ENCODE measurements at places on chromosomes 16 and 17.

GRCh38 chr17:43024407-43025289 lies at the start of gene RND2:
TSS of gene RND2 (plus strand) at chr17:43025231. CDS start at chr17:43025348, 117 bp downstream.
- H3K36me3 ChIP-seq = no peaks in the 10 kb centered on the region
- DNase-seq = peak; percentile 89

DNA sequence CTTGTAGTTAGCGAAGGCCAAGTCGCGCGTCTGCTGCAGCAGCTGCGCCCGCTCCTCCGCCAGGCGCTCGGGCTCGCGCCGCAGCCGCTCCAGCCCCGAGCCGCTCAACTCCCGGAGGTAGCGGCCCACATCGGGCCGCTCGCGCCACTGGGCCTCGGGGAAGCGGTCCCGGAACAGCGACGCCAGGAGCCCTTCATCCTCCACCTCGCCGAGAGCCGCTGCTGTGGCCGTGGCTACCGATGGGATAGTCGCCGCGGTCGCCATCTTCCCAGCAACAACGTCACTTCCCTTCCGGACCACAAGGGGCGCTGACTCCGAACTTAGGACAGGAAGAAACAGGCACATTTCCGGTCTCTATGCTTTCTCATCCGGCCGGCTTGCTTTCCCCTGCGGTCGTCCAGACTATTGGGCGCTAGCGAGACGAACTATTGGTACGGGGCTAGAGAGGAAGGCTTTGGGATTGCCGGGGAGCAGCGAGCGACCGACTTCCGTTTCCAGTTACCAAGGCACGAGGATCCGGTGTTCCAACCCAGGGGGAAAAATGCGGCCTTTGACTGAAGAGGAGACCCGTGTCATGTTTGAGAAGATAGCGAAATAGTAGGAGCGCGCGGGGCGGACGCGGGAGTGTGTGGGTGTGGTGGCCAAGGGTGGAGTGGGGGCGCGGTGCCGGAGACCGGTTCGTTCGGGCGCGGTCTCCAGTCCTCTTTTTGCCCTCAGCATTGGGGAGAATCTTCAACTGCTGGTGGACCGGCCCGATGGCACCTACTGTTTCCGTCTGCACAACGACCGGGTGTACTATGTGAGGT lies at the start of the genes COG8 and NIP7:
Gene COG8, minus strand, starts transcription at position 276 of the 806 bp plus-strand sequence. Its CDS starts 12 bp downstream, at position 264.
Gene NIP7, plus strand, starts transcription at position 484 of the 806 bp plus-strand sequence. Its CDS starts 58 bp downstream, at position 542.
- peak within 1 kb of the TSS; percentile 68 for H3K4me3 ChIP-seq
- no peaks in the 10 kb centered on the region for H3K27me3 ChIP-seq
- peak; percentile 94 for DNase-seq
- peak within 1 kb of the TSS; percentile 88 for H3K27ac ChIP-seq

GRCh38 chr17:8954339-8954738 lies 11.2 kb downstream of the PIK3R5 start:
- no peak for DNase-seq
- H3K4me1 ChIP-seq = no peaks in the 10 kb centered on the region
- H3K27me3 ChIP-seq = no peaks in the 10 kb centered on the region
- H3K27ac ChIP-seq = no peak overlapping the region
- no peak overlapping the region for H3K4me3 ChIP-seq

DNA sequence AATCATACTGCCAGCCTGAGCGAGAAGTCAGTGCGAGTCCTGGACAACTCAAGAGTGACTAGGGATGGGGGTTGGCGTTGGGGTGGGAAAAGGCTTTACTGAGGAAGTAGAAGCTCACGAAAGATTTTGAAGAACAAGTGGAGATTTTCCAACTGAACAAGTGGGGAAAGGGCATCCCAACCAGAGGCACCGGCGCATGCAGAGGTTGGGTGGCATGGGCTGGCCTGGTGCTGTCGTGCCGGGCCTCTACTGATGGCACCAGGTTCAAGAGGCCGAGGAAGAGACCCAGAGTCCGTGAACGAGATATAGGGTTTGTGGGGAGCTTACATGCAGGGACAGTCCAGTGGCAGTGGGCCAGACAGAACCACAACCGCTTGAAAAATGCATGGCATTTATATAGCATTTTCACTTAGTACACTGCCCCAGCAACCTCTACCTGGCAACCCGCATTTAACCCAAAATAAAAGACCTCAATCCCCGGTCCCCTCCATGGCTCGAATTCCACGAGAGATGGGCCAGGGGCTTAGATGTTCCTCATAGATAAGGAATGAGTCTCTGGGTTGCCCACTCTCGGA lies 7.7 kb upstream of the ITGA3 start:
- no peaks in the 10 kb centered on the region for H3K4me1 ChIP-seq
- DNase-seq = no peak
- H3K27ac ChIP-seq = no peak overlapping the region
- H3K4me3 ChIP-seq = no peak overlapping the region

DNA sequence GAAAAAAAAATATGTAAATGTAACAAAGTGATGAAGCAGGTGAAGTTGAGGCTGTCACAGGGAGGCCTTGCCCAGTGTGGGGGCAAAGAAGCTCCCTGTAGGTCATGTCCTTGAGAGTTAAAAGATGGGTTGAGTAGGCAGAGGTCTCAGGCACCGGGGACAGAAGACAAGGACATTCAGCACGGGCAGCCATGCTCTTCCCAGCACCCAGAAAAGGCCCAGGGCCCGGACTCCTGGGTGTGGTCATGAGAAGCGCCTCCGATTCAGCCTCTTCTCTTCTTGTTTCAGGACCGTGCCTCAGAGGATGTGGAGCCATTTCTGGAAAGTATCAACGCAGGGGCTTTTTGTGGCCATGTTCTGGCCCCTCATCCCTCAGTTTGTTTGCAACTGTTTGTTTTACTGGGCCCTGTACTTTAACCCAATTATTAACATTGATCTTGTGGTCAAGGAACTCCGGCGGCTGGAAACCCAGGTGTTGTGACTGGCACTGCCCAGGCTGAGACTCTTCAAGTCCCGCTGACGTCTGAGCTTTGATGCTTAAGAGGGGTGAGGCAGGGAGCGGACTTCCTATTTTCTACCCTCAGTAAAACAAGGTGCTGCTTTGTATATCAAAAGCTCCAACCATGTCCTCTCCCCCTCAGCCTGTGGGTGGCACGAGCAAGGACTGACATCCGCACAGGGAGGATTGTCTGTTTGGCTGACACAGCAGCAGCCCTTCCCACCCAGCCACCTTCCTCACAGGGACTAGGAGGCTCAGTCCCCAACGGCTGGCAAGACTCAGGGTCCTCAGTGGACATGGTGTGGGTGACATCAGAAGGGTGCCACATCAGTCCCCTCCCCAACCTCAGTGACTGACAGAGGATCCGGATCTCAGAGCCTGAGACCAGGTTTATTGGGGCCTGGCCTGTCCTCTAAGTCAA lies 26.5 kb downstream of the PLA2G10 start:
- peaks cover 7% of the 10 kb centered on the region for H3K36me3 ChIP-seq
- H3K4me3 ChIP-seq = no peak overlapping the region

DNA sequence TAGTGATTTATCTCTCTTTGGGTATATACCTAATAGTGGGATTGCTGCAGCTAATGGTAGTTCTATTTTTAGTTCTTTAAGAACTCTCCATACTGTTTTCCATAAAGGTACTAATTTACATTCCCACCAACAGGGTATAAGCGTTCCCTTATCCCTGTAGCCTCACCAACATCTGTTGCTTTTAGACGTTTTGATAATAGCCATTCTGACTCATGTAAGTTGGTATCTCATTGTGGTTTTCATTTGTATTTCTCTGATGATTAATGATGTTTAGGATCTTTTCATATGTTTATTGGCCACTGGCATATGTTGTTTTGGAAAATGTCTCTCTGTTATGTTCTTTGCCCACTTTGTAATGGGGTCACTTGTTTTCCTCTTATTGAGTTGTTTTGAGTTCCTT lies 88.5 kb upstream of the ZNF267 start:
- no peak overlapping the region for H3K27ac ChIP-seq
- no peak overlapping the region for H3K4me3 ChIP-seq
- H3K36me3 ChIP-seq = no peaks in the 10 kb centered on the region
- H3K27me3 ChIP-seq = no peaks in the 10 kb centered on the region

GRCh38 chr16:83723901-83724300 lies 83.9 kb upstream of the HSBP1 start:
- H3K4me3 ChIP-seq = no peak overlapping the region
- H3K27me3 ChIP-seq = no peaks in the 10 kb centered on the region
- H3K36me3 ChIP-seq = no peaks in the 10 kb centered on the region
- H3K4me1 ChIP-seq = no peaks in the 10 kb centered on the region

DNA sequence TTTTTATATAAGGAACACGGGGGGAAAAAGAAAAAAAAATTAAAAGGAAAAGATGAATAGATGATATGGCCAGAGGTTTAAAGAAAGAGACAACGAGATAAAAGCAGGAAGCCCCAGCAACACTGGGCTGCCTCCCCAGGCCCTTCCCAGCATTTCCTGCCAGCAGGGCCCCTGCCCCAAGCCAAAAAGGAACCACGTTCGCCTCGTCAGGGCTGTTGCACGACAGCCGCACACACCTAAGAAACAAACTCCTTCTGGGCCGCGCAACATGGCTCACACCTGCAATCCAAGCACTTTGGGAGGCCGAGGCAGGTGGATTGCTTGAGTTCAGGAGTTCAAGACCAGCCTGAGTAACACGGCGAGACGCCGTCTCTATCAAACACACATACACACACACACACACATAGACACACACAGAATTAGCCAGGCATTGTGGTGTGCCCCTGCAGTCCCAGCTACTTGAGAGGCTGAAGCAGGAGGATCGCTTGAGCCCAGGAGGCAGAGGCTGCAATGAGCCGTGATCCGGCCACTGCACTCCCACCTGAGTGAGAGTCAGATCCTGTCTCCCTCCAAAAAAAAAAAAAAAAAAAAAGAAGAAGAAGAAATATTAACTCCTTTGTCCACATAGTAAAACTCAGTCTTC lies 83.0 kb downstream of the ANKRD11 start:
- peaks cover 3% of the 10 kb centered on the region for H3K4me1 ChIP-seq
- H3K27ac ChIP-seq = no peak overlapping the region
- no peaks in the 10 kb centered on the region for H3K27me3 ChIP-seq
- no peak for DNase-seq
- H3K36me3 ChIP-seq = no peaks in the 10 kb centered on the region

- H3K4me3 ChIP-seq = no peak overlapping the region
Observed at GRCh38 chr17:61251939-61252865, 147.4 kb upstream of the TBX2 start.

DNA sequence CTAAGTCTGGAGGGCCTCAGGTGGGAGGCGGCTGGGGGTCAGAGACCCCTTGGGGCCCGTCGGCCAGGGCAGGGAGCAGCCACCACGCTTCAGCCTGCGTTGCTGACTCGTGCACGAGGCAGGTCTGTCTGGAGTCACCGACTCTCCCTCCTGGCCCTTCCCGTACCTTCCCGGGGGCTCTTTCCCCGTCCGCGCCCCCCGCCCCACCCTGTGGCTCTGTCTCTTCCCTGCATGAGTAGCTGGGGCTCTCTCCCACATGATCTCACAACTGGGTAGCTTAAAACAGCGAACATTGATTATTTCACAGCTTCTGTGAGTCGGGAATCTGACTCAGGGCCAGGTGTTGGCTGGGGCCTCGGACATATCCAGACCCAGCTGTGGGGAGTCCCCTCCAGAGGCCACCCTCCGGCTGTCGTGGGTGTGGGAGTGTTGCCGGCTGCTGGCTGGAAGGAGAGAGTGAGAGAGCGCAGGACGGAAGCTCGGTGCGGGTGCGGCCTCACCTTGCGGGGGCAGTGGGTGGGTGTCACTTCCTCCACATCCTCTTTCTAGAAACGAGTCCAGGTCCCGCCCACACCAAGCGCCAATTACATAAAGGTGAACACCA lies 17.3 kb downstream of the BAHCC1 start:
- no peak for DNase-seq
- H3K4me3 ChIP-seq = no peak overlapping the region
- no peaks in the 10 kb centered on the region for H3K36me3 ChIP-seq
- no peaks in the 10 kb centered on the region for H3K27me3 ChIP-seq
- no peak overlapping the region for H3K27ac ChIP-seq

DNA sequence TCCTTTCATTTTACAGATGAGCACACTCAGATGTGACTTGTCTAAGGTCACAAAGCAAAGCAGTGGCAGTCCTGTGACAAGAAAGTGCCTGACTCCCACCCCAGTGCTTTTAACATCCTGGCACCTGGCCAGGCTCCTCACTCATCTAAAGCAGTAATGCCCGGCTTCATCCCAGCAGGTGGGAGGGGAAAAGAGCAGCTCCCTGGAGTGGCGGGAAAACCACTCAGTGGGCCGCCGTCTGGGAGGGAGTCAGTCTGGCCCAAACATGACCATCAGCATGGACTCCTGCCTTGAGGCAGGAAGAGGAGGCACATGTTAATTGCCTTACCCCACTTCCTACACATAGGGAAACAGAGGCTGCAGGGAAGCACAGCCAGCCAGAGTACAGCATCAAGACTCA lies 2.6 kb downstream of the PCGF2 start:
- H3K4me3 ChIP-seq = no peak overlapping the region
- H3K27ac ChIP-seq = peak overlapping the region; percentile 93
- H3K36me3 ChIP-seq = no peaks in the 10 kb centered on the region
- H3K27me3 ChIP-seq = no peaks in the 10 kb centered on the region

GRCh38 chr16:8330761-8331160 lies 259.6 kb downstream of the TMEM114 start:
- H3K36me3 ChIP-seq = no peaks in the 10 kb centered on the region
- no peaks in the 10 kb centered on the region for H3K27me3 ChIP-seq
- DNase-seq = no peak

GRCh38 chr16:72474501-72475123 lies 302.7 kb upstream of the PMFBP1 start:
- H3K27ac ChIP-seq = no peak overlapping the region
- no peaks in the 10 kb centered on the region for H3K4me1 ChIP-seq
- no peak overlapping the region for H3K4me3 ChIP-seq
- DNase-seq = no peak
- H3K27me3 ChIP-seq = no peaks in the 10 kb centered on the region

DNA sequence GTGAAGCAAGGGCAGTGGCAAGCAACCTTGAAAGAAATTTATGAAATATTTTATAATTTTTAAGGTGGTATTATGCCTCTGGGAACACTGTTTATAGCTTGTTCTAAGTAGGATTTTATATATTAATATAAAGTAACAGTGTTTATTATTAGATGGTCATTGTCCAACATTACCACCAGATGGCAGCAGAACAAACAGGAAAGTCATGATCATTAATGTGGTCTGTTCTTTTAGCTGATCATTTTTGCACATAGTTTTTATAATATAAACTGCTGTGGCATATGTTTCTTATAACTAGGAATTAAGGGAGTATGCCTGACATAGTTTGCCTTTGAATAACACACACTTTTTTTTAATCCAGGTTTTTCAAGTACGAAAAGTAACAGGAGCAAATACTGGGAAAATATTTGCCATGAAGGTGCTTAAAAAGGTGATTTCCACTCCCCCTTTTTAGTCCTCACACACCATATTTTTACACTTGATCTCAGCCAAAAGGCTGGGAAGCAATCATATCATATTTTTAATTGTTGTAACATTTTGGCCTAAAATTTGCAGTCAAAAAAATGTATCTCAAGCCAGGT lies 21.4 kb downstream of the RPS6KB1 start:
- no peaks in the 10 kb centered on the region for H3K4me1 ChIP-seq
- no peak overlapping the region for H3K27ac ChIP-seq
- H3K27me3 ChIP-seq = no peaks in the 10 kb centered on the region
- no peak for DNase-seq
- H3K36me3 ChIP-seq = no peaks in the 10 kb centered on the region

DNA sequence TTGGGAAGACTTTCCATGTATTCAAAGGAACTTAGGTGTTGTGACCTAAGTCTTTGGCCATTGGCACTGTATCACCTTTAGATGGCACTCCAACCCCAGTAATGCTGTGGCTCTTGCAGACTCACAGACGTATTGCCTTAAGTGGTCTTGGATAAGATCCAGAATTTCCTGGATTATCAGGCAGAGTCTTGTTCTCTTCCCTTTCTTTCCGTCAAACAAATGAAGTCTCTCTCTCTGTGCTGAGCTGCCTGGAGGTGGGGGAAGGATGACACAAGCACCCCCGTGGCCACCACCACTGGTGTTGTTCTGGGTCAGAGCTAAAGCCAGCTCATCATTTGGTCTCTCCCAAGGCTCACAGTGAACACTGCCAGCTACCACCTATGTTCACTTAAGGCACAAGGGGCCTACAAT lies 789.9 kb upstream of the KIF2B start:
- H3K27me3 ChIP-seq = no peaks in the 10 kb centered on the region
- DNase-seq = no peak
- H3K4me3 ChIP-seq = no peak overlapping the region
- H3K4me1 ChIP-seq = no peaks in the 10 kb centered on the region
